AG08395 (cell line): ENCODE measurements at places on chromosomes 5 and 9.

- DNase-seq = no peak
These were observed 174.9 kb upstream of the GPR151 start for GRCh38 chr5:146690880-146691355.

GRCh38 chr5:107517185-107518033, 153.3 kb downstream of the EFNA5 start:
- no peak for DNase-seq

GRCh38 chr9:13487936-13488335, 208.4 kb upstream of the MPDZ start:
- DNase-seq = no peak

GRCh38 chr9:130980526-130980925, 28.4 kb upstream of the LAMC3 start:
- DNase-seq = no peak

DNA sequence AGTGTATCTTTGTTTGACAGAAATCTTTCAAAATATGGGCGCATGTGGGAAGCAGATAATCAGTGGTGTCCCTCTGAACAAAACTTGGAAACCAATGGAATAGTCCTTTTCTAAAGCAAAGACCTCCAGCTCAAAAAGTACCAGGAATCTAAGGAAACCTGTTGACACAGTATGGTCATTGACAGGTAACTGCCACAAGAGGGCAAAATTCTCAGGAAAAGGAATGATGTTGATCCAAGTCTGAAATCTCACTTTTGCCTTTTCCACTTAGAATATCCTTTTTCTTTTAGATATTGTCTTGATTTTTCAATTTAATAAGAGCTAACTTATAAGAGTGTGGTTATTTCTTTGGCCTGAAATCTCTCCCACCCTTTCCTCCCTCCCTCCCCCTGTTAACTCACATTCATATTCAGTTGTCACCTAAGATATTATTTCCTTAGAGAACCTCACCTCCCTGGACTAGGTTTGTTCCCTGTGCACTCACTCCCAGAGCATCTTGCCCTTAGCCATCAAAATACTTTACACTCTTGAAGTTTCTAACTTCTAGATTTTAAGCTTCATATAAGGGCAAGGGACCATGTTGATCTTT, 59.0 kb upstream of the BARX1 start:
- DNase-seq = peak; percentile 60

DNA sequence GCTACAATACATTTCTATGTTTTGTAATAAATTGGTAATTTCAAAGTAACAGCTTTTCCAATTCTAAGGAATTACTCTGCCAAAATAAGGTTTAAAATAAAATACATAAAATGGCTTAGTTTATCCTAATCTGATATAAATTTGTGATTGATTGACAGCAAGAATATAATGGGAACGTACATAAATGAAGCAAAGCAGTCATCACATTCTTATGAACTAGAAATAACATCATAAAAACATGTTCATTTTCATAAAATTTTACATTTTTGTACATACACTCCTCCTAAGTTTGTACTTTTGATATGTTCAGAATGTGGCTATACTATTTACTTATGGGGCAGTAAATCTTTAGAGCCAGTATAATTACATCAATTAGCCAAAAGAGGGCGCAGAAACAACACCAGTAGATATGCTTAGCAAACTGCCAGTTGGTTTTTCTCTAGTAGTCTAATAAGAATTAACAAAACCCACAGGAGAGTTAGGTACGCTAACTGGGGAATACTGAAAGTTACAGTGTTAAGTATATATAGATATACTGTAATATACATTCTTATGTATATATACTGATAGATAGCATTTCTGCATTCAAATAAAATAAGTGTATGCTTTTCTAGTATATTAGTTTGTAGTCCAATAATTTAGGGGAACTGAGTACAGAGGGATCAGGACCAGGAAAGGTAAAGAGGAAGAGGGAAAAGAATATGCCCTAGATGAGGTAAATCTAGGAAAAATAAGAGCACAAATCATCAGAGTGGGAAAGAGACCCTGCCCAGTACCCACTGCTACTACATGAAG, 76.8 kb downstream of the ZDHHC21 start:
- peak; percentile 39 for DNase-seq

DNA sequence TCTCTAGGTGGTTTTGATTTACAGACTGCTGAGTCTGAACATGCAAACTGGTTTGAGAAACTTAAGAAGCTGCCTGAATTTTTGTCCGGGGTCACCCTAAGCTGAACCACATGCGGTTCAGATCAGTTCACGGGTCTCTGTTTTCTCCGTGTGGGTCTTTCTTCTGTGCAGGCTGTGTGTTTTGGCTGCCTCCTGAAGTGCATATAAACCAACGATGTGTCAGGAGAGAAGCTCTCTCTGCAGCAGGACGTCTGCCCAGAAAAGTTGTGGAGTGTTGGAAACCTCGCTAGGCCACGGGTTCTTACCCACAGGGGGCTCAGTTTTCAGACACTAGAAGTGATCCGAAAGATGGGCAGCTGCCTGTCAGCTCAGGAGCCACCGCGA, 364.2 kb downstream of the IRX2 start:
- DNase-seq = no peak

- no peak for DNase-seq
These were observed 1.9 kb downstream of the SNX18 start for GRCh38 chr5:54519509-54519876.
